GM23338 (cell line): ENCODE measurements at places on chromosomes 4 and X.

GRCh38 chrX:1743105-1743504 is 128.2 kb downstream of the ASMT start:
- no peak for DNase-seq

- no peak for DNase-seq
These were observed 10.4 kb downstream of the RAB9A start for GRCh38 chrX:13699183-13699826.

DNA sequence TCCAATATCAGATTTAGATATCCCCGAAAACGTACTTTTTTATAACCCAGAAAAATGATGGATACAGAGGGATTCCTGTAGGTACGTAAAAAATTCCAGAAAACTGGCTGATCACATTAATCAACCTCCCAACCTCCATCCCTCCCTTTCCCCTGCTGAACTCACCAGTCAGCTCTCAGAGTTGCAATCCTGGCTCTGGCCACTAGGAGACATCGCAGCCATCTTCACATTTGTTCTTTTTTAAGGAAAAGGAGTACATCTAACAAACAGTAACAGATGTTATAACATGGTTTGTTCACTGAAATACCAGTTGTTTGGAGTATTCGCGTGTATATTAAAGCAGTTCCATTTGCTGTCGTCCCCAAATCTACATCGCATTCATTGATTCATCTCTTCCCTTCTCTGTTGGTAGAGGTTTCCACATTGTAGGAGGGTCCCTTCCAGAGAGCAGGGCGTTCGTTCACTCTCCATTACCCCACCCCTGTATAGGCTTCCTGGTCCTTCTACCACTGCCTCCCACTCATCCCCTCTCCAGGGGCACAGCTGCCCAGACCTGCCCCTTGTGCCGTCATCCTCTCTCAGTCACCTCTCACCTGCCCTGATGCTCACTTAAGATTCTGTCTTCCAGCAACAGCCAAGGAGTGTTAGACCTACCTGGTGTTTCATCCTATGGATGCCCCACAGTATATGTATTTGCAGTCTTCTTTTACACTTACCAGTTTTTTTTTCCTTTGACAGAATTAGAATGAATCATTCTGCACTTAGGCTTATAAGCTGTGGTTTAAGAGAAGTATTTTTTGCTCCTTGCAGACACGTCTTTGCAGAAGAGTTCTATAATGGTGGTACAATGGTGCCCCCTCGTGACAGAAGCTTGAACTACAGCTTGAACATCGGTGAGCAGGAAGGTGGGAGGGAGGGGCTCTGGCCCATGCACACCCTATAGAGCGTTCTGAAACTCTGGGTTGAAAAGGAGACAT is 36.8 kb upstream of the RAB40AL start:
- peak; percentile 64 for DNase-seq

GRCh38 chr4:110988722-110989121 is 365.8 kb upstream of the PITX2 start:
- no peak for DNase-seq

DNA sequence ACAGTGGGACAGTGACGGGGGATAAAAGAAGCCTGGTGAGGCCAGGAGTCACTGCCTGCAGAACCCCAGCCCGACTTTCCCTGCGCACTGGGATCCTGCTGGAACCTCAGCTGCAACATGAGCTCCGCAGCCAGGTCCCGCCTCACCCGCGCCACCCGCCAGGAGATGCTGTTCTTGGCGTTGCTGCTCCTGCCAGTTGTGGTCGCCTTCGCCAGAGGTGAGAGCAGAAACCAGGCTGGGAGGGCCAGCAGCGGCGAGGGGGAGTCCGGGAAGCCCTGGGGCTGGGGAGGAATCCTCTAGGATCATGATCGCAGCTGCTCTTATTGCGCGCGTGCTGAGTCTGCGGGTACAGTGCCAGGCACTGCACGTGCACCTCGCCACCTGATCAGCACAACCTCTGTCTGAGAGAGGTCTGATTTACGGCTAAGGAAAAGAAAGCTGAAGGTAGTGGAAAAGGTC is at the start of gene PF4V1:
Gene PF4V1 (plus strand): TSS at position 51 of the 459 bp plus-strand sequence. CDS start 67 bp downstream, at position 118.
- peak; percentile 59 for DNase-seq

GRCh38 chr4:118974758-118975157 is 86.1 kb downstream of the SYNPO2 start:
- no peak for DNase-seq

- no peak for DNase-seq
These were observed 782.9 kb upstream of the HS3ST1 start for GRCh38 chr4:12211636-12212035.

DNA sequence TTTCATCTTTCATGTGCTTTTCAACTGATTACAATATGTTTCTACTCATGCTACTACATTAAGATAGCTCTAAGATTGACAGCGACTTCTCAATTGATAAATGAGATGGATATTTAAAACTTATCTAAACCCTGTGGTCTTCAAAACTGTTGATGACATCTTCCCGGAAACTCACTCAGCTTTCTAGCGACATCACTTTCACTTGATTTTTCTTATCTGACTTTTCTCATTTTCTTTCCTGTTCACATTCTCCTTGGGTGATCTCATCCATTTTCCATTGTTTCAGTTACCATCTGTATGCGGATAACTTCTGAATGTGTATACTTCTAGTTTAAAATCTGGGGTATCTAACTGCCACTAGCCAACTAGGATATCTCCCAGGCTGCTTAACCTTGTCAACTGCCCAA is 3.1 kb downstream of the POLR2B start:
- no peak for DNase-seq

GRCh38 chr4:119490335-119490734 is 138.3 kb downstream of the PDE5A start:
- peak; percentile 68 for DNase-seq

GRCh38 chr4:43244688-43245382 is 352.3 kb downstream of the GRXCR1 start:
- DNase-seq: no peak

DNA sequence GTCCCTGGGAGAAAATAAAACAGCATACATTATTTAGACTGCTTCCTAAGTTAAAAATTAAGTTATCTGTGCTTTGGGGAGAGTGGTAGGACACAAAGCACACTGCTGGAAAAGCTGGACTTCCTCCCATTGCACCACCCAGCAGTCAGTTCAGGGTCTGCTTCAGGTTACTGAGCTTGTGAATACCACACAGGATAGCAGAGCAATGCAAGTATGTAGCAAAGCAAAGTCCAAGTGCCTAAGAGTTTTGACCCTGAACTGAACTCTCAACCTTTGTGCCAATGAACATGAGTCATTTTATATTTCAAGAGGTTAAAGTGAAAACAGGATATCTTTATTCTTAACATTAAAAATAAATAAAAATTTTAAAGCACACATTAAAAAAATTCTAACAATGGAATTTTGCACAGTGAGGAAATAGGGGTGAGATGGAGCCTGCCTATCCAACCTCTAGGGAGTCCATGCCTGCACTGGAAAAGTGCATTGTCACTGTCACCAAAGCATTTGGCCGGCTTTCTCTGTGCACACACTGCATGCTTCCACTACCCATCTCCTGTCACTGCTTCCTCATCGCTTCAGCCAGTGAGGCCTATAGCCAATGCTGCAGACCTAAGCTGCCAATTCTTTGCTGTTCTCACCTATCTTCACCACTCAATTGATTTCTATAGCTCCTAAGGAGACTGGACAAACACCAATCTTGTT is 50.9 kb downstream of the ABCG2 start:
- DNase-seq: no peak

GRCh38 chr4:133720001-133720400 is 481.6 kb downstream of the PABPC4L start:
- DNase-seq: no peak

GRCh38 chr4:140944572-140944971 is 188.4 kb upstream of the TBC1D9 start:
- DNase-seq: no peak

DNA sequence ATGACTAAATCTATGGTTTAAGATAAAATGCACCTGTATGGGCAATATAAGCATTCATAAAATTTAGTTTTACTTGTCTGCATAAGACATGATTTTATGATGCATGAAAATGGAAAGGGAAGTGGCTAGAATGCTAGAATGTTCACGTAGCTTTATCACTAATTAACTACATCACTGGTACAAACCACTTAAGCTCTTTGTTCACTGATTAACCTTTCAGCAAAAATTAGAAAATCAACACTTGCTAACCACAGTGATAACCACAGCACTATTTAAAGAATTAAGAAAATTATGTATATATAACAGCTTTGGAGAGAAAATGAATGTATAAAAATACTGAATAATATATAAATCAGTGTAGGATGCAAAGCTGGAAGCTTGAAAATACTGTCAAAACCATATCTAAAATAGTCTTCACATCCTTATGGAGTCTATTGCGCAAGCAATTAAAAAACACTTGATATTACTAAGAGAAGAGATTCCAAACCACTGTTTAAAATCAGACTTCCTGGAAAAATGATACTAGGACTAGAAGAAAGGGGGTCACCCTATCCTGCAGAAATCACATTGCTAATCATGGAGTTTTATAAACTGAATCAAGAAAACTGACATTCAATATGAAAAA is 51.9 kb downstream of the EFHC2 start:
- no peak for DNase-seq

- DNase-seq: no peak
These were observed 115.3 kb downstream of the AASDH start for GRCh38 chr4:56272003-56272402.

DNA sequence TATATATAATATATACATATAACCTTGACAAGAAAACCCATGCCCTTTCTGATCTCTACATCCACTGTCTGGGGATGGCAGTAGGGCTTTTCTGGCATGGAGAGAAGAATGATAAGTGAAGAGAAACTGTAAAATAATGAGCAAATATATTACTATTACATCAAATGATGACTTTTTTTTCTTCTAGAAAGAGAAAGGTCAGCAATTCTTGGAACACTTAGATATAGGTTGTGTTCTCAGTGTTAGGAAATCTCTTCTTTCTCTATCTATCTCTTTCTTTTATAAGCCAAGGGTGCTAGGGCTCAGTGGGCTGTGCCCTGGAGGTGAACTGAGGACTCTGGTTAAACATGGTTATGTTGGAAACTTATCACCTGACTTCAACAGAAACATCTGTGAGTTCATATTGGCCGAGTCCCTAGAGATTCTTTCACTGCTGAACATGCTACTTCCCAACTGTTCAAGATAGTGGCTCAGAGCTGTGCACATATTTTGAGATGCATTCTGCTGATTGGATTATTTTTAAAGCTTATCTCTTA is 265.1 kb downstream of the GBA3 start:
- no peak for DNase-seq

DNA sequence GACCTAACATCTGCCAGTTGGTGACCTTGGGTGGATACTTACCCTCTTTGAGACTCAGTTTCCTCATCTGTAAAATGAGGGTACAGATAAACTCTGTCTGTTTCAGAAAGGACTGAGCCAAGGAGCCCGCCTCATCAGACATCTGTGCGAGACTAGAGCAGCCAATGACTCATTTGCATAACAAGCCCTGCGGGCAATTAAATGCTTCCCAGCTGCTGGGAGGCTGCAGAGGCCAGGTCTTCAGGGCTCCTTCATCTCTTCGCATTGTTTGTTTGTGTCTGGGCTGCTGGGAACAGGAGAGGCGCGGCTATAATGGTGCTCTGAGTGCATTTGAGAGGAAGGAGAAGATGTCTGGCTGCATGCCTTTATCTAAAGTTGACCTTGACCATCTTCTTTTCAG is 85.0 kb downstream of the ADRA2C start:
- DNase-seq: peak; percentile 64

DNA sequence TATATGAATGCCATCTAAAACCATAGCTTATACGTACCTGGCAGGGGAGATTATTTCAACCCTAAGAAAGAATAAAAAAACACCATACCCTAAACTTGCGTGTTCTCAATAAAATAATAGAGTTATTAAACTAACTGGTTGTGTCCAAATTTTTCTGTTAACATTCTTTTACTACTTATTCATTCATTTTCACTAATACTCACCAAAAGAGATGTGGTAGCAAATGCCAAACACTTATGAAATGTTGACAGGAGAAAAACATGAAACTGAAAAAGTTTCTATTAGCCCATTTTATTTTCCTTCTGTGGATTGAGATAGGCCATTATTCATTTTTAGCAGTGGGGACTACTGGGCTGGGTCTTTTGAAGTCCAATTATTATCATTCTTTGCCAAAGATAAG is 102.0 kb downstream of the TSPAN5 start:
- DNase-seq: no peak

DNA sequence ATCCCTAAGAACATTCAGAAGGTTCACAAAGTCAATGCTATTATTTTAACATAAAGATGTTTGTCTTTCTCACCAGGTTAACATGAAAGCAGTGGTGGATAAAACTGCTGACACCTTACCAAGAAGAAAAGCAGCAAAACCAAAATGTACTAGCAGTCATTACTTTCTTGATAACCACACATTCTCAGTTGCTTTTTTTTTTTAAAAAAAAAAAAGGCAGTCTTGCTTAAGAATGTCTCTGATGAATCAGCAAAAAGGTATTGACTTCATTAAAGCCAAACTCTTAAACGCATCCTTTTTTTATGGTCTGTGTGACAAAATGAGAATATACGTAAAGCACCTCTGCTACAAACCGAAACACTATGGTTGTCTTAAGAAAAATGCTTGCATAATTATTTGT is 31.9 kb downstream of the CDKL2 start:
- peak; percentile 10 for DNase-seq

DNA sequence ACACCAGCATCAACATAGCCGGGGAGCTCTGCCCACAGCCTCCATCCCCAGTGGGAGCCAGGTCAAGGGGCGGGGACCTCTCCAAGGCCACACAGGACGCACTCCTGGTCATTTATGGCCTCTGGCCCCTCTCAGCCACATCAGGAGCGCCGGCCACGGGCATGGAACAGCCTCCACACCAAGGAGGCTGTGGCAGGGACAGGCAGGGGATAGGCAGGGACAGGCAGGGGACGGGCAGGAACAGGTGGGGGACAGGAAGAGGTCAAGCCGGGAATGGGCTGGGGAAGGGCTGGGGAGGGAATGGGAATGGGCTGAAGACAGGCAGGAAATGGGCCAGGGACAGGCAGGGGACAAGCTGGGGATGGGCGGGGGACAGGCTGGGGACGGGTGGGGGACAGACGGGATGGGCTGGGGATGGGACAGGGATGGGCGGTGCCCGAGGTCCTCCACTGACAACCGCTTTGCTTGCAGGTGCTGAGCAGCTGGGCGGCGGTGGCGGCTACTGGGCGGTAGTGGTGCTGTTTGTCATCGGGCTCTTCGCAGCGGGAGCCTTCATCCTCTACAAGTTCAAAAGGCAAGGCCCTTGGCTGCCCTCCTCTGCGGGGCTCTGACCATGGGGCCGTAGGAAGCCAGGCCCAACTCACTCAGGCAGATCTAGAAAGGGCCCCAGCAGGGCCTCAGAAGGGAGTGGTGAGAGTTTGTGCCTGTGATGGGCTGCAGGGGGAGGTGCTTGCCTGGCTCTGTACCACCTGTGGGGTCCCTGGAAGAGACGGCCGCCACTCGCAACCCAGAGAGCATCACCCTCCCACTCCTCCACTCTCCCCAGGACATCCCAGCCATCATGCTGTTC is 205.6 kb downstream of the AFAP1 start:
- DNase-seq: no peak

GRCh38 chr4:89469516-89469915 is 161.9 kb upstream of the GPRIN3 start:
- DNase-seq: no peak

GRCh38 chr4:5956285-5957021 is 61.8 kb downstream of the C4orf50 start:
- peak; percentile 50 for DNase-seq
